ENCODE measurements at places on chromosomes 5 and 9. TPM values are rescaled to one million over a fixed set of nuclear protein-coding genes. Genes with fewer than 3 reads are reported as not detected.
A peak's percentile ranks its signal among the peaks of the same experiment; 100 is the strongest.

The VAV2 gene
- 0.73 TPM for polyA plus RNA-seq

- DNase-seq, result no peak
Measured at GRCh38 chr5:64979531-64979930, 210.8 kb downstream of the CWC27 start.

GRCh38 chr5:65264420-65264819, 217.3 kb downstream of the ADAMTS6 start:
- DNase-seq, result no peak

DNA sequence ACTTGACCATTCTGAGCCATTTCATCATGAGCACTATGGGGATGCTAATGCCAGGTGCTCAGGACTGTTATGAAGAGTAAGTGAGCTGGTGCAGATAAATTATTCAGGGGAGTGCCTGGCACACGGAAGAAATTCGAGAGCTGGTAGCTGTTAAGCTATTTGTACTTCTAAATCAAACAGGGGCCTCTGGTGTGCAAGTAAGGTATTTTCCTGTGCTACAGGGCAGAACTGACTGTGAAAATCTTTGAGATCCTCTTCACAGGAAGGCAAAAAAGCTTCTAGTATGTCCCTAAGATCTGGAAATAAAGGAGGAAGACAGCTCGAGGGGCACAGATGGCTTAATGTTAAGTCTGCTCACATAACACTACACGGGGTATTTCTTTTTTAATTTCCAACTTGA, 106.3 kb upstream of the SPOCK1 start:
- no peak for DNase-seq

DNA sequence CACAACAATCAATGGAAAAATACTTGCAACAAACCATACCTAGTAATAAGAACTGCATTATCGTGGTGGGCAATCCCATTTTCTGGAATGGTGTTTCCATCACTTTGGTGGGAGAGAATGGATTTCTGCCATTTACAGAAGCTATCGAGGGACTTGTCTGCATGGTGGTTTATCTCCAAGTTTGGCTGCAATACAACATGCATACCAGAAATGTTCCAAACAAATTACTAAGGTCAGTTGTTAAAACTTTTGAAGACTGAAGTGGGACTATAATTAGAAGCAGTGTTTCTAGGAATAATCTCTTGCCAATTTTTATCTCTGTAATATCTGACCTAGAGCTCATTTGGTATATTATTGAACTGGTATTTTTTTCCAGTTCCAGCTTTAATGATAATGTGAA, 30.3 kb downstream of the ADAMTS6 start:
- no peak for DNase-seq

The BRINP1 gene
- polyA plus RNA-seq, result not detected

The ENHO gene
- polyA plus RNA-seq, result 1.2 TPM

The CDKN2B-AS1 gene
- not detected for polyA plus RNA-seq

GRCh38 chr5:107028938-107029337, 641.8 kb downstream of the EFNA5 start:
- no peak for DNase-seq

The GCNT4 gene
- polyA plus RNA-seq, result 1.1 TPM

The FYB1 gene
- 0.22 TPM for polyA plus RNA-seq

DNA sequence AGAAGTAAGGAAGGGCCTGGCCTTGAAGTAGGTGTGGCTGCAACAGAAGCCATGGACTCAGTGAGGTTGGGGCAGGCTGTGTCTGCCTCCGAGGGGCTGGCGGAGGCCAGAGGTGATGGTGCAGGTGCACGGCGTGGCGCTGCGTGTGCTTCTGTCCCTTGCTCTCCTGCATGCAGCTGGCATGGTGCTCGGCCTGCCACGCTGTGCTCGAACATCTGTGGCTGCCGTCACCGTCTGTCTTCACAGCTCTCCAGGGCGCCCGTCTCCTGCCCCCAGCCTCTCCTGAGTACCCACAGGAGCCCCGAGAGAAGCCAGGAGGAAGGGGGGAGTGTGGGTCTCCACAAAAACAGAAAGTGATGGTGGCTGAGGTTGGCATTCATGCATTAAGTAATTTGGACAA, 193.7 kb downstream of the CACNA1B start:
- no peak for DNase-seq

DNA sequence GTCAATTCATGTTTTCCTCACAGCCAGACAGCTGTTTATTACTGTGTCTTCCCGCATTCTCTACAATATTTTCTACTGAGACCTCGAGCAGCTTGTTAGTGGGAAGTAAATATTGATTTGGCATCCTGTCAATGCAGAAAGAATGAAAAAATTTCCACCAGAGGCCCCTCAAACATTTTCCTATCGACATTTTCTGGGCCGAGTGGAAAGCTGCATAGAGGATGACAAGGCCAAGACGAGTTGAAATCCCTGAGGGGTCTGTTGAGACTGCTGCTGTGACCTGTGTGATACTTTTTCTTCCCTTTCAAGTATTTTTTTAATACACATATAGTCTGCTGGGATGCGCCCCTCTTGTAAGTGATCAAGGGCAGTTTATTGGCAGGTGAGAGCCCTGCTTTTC, 91.4 kb upstream of the SH3GL2 start:
- DNase-seq, result no peak

GRCh38 chr5:98499892-98500291, 273.6 kb upstream of the RGMB start:
- no peak for DNase-seq

The PRSS3 gene
- not detected for polyA plus RNA-seq

GRCh38 chr9:129604056-129604765, 16.7 kb downstream of the C9orf50 start:
- no peak for DNase-seq

- no peak for DNase-seq
Measured at GRCh38 chr5:126610160-126610559, 9.4 kb downstream of the PHAX start.

The CDC20B gene
- polyA plus RNA-seq, result not detected

GRCh38 chr9:4299005-4299795, 668 bp downstream of the GLIS3 start:
- peak; percentile 39 for DNase-seq

DNA sequence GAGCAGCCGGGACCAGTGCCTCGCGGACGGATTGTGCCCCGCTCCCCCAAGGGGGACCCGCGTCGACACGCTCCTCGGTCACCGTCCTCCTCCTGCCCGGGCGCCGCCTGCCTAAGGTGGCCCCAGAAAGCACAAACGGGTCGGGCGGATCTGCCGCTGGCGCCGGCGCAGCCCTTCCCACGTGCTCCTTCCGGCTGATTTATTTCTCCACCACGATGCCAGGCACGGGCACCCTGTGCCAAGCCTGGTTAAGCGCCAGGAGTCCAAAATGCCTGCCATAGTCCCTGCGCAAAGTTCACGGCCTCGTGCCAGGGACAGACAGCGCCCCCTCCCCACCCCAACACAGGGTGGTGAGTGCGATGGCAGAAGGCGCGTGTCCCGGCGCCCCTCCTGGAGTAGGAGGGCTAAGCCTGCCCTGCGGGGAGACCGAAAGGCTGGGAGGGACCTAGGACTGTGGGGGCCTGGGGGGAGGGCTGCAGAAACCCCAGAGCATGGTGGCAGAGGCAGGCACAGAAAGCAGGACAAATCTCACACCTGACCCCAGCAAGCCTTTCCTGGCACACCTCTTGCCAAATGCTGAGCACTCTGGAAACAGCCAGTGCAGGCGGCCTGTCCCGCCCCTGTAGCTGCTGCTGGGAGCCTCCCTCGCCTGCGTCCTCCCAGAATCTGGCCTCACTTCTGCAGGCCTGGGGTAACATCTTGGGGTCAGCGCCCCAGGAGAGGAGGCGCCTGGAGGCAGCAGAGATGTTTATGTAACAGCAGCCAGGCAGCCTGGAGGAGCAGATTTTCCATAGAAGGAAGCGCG, 1.1 kb upstream of the NOTCH1 start:
- DNase-seq, result peak; percentile 69

The CEL gene
- polyA plus RNA-seq, result 0.21 TPM

DNA sequence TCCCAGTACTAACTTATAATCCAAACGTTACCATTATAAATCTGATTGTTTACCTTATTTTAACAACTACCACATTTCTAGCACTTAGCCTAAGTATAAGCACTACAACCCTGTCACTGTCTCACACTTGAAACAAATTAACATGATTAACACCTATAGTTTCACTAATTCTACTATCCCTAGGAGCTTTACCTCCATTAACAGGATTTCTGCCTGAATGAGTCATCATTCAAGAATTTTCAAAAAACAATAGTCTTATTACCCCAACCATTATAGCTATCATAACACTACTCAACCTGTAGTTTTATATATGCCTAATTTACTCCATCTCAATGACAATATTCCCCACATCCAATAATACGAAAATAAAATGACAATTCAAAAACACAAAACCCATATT, 89.6 kb downstream of the INSL6 start:
- DNase-seq, result no peak

DNA sequence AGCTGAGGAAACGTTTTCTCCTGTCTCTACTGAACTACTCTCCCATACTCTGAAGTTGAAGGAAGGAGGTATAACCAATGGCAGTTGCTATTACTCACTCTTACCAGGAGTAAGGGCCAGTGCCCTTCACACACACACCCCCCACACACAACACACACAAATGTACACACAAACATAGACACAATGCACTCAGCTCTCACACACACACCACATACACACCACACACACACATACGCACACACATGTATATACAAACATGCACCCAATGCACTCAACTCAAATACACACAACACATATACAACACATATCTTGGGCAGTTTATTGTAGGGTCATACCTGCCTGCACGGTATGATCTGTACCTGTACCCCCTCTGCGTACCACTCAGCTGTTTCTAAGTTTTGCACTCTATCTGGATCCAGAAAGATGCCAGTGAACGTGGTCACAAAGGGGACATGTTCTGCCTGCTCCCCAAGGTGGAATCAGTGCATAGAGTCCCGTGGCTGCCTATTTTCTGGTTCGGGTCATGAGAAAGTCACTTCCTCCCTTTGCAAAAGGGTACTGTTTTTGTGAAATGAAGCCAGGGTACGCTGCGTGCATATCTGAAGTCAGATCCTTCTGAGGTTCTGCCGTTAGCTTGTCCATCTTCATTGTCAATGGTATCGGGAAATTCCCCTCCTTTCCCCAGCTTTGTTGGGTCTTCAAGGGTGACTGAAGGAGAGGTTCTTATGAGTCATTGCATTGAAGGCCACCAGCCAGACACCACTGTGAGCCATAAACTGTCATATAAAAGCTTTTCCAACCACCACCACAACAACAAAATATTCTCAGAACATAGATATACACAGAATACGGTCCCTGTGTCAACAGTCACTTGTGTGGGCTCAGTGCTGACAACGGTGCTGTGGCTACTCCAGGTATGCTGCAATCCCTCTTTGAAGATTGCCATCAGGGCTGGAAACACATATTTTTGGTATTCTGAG, 131.9 kb downstream of the UGCG start:
- no peak for DNase-seq

DNA sequence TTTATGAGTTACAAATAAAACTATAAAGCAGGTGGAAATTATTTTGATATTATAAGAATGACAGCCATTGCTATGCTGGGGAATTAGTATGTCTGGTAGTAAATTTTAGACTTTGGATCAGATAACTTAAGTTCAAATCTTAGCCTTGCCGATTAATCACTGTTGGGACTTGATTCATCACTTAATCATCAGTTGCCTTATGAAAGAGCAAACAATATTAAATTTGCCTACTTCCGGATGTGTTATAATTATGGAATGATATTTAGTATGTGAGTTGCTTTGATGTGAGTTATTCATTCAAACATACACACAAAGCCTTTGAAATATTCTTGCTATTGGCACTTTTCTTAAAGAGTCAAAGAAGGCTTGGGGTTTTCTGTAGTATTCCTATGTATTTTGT, 717.7 kb downstream of the BRINP1 start:
- no peak for DNase-seq

The PIP5KL1 gene
- 0.12 TPM for polyA plus RNA-seq

The GPR151 gene
- polyA plus RNA-seq, result not detected

GRCh38 chr5:68459093-68459809, 243.7 kb downstream of the PIK3R1 start:
- DNase-seq, result no peak

The NIM1K gene
- 0.10 TPM for polyA plus RNA-seq

GRCh38 chr5:115661101-115661500, 35.3 kb upstream of the TMED7 start:
- no peak for DNase-seq

DNA sequence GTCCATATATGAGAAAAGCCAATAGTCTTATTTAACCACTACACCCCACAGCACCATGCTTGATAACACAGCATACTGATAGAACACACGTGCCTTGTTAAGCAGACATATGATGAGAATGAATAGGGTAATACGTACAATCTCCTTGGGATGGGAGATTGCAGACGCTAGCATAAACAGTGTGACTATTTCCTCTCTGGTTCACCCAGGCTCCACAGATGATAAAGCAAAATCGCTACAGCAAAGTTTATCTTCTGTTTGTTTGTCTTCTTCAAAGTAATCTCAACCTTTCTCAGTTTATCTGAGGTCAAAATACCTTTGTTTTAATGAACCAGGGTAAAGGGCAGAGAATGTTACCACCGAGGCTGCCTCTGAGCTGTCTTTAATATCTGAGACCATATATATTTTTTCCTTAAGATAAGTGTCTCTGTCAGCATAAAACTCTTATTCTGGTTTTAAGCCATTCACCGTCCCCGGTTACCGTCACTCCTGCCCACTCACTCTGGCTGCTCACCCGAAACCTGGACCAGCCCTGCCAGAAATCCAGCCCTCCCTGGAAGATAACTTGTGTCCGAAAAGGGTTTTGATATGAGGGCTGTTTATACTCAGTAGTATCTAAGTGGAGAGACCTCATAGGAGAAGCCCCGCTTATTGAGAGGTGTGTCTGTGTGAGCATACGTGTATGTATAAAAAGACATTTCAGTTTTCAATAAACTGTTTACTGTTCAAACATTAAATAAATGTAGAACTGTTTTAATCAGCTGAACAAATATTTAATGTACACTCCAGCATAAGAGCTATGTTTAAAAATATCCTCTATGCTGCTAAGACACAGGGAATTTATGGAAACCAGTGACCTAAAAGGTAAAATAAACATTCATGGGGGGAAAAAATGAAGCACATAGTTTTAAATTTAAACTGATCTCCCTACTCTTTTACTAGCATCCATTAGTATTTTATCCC, 465.4 kb downstream of the RASEF start:
- DNase-seq, result no peak

- no peak for DNase-seq
Measured at GRCh38 chr5:149681922-149682321, 48.2 kb upstream of the PPARGC1B start.

The TPPP gene
- 2.0 TPM for polyA plus RNA-seq

The SLC4A9 gene
- polyA plus RNA-seq, result not detected
